GOT3 (cell line): ENCODE measurements at places on chromosomes 3 and 15.
A peak's percentile ranks its signal among the peaks of the same experiment; 100 is the strongest.

- no peak for DNase-seq
Observed at GRCh38 chr3:77541203-77541922, 501.5 kb downstream of the ROBO2 start.

DNA sequence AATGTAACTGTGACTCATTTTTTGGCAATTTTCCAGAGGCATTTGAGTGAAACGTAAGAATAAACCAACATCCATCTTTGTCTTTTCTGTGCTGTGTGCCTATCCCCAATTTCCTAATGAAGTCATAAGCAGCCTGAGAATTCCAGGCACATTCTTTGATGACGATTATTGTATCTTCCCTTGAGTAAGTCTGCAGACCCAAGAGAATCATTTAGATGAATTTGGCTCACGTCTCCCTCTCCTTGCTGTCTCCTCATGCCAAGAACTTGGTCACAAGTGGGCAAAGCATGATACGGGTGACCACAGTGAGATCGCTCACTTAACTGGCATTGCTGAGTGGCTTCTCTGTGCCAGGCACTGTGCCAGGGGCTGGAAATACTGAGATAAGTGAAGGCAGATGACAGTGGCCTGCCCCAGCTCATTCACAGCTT, 384.5 kb upstream of the IL12A start:
- peak; percentile 12 for DNase-seq

DNA sequence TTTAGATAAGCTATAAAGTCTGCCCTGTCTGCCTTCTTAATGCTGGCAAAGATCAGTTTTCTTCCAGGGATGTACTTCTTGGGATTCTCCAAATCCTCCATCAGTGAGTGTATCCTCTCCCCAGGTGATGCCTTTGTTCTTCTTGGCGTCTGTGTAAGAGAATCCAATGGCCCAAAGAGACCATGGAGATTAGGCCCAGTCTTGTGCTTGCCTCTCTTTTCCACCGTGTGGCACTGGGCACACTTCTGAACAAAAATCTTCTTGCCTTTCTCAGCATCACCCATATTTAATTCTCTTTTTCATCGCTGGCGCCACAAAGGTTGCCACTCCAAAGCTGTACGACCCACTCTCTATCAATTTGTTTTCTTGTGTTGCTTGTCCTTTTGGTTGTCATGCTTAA, 32.2 kb upstream of the TAMM41 start:
- no peak for DNase-seq

DNA sequence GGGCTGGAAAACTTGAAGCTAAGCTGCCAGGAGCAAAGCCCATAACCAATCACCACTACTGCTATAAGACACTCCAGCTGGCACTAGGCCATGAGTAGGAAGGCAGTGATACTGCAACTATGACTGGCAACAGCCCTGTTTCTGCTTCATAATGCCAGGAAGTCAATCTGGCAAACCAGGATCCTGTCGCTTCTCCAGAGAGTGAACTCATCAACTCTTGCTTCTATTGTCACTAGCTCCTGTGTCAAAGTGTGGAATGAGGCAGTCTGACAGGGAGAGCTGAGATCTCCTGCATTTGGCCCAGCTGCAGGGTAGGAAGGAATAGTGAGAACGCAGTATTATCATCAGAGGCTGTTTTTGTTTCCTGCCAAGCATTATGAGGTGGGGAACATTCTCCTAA, 105.3 kb downstream of the CTNNB1 start:
- no peak for DNase-seq

GRCh38 chr3:126671521-126671920, 16.6 kb upstream of the TXNRD3 start:
- no peak for DNase-seq

GRCh38 chr3:97793420-97794019, 28.3 kb upstream of the CRYBG3 start:
- no peak for DNase-seq

GRCh38 chr3:126734106-126734723, 30.2 kb downstream of the CHCHD6 start:
- no peak for DNase-seq

DNA sequence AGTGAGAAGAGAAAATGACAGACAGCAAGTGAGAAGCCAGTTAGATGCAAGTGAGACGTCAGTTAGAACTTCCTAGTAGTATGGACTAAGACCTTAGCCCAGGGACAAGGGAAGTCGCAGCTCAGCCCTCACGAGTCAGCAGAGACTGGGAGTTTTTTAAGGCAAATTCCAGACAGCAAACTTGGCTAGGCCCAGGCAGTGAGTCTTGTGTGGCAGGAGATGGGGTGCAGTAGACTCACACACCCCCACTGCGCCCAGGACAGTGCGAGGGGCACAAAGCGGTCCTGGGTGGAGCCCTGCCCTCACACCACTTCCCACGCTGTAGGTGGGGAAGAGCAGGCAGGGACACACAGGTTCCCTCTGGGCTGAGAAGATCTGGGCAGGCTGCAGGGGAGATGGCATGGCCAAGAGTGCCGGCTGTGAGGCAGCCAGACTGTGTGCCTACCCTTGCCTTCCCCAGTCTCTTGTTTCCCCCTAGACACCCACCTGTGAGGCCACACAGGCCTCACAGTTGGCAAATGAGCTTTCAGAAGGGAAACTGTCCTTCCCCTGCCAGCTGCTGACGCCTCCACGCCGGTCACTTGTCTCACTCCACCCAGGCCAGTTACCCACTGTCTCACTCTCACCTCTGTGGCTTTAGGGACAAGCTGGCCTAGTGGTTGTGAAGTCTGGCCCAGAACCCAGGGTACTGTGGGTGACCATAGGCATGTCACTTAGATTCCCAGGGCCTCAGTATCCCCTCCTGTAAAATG, 13.7 kb upstream of the PRKCD start:
- no peak for DNase-seq

DNA sequence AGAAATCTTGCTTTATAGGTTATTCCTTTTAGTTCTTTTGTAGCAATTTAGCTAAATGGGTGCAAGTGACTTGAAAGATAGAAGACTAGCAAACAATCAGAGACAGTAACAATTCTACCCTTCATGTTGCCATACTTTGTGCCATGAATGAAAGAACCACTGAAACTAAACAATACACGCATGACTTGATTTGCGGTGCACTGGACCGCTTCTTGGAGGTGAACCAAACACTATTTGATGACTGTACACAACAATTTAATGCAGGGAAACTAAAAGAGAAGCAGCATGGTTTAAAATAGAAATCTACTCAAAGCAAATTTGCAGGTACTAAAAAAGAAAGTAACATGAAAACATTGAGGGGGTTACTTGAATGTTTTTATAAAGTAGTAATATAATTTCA, 331.0 kb upstream of the RARB start:
- no peak for DNase-seq
